ENCODE measurements at places on chromosomes 5 and 9.

DNA sequence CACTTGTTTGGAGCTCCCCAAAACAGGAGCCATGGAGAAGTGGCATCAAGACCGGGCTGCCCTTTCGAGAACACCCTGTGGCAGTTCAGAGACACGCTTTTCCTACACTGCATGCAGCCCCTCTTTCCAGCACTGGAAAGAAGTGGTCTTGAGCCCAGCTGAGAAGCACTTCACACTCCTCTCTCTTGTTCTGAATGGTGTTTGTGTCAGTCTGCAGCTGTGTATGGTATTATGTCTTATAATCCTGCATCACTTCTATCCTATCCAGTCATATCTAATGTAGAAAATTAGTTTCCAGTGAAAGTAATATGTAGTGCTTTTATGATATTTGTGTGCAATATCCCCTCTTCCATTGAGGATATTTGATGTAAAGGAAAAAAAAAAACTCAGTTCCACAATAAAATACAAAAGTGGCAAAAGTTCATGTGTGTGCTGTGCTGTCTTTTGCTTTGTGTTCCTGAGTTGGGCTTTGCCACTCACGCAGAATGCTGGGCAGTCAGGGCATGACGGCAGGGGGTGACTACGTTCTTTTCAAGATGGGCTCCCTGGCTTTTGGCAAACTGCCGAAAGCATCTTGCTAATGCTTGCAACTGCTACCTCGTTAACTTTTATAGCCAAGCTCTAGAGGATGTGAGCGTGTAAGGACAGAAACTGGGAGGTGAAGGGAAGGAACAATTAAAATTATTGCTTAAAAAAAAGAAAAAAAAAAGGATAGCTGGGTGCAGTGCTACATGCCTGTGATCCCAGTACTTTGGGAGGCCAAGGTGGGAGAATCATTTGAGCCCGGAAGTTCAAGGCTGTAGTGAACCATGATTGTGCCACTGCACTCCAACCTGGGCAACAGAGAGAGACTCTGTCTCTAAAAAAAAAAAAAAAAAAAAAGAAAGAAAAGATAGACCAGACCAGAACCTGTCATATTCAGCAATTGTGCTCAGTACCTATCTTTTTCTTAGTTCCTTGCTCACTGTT is 102.2 kb downstream of the MAP1B start:
- DNase-seq: no peak

GRCh38 chr5:71767661-71768060 is 48.6 kb downstream of the CARTPT start:
- no peak for DNase-seq

DNA sequence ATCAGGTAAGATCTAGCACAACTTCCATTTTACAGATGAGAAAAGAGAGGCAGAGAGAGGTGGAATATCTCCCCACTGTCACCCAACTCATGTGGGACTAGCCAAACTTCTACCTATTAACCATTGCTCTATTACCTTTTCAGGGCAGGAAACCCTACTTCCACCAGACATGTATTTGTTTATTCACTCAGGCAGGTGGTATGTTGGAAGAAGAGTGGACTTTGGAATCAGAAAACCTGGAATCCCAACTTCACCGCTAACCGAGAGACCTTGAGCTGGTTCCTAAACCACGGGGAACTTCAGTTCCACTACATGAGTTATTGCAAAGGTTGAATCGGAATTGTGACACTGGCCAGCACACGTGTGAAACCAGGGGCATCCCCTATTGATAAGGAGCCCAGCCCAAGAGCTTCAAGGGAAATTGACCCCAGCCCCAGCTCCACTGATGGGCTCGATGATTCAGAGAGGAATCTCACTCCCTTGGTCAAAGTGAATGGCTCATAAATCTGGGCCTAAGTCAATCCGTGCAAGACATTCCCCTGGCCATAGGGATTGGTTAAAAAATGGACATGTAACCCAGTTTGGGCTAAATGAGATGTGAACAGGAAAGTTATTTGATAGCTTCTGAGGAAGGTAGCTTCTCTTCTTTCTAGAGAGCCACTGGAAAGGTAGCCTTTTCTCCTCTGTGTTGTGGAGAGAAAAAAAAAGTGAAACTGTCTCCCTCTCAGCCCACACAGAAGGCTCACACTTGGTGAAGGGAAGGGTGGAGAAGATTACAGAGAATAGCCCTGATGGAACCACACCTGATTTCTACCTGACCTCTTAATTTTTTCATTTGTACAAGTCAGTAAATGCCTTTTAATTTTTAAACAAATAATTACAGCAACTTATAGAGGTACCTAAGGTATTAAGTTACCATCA is 5.5 kb upstream of the GLIS3 start:
- DNase-seq: no peak

DNA sequence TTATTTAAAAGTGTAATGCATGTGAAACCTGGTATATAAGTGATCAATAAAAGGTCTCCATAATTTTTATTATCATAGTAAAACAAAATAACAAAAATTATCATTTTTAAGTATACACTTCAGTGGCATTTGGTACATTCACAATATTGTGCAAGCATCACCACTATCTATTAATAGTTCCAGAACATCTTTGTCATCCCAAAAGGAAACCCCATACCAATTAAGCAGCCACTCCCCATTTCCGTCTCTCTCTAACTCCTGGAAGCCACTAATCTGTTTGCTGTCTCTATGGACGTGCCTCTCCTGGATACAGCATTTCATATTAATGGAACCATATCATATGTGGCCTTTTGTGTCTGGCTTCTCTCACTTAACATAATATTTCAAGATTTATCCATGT is 7.6 kb downstream of the OLFML2A start:
- no peak for DNase-seq

DNA sequence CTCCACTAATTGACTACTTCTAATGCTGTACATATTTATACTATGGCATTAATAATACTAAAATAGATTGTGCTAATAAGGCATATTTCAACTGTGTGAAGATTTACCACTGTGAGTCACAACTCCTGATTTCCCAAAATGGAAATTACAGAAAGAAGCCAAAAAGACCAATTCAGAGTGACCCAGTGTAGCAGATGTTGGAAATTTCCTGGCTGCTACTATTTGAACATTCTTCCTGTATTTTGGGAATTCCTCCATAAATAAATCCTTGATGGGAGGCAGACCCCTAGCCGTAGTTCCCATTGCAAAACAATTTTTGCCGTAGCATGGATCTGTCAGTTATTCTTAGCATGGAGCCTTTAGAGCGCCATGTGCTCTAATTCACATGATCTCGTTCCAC is 11.4 kb upstream of the PRUNE2 start:
- no peak for DNase-seq

- no peak for DNase-seq
These were observed 17.9 kb upstream of the SPIN1 start for GRCh38 chr9:88370346-88370745.

- DNase-seq: no peak
These were observed 35.9 kb downstream of the ARPC5L start for GRCh38 chr9:124897570-124898460.

DNA sequence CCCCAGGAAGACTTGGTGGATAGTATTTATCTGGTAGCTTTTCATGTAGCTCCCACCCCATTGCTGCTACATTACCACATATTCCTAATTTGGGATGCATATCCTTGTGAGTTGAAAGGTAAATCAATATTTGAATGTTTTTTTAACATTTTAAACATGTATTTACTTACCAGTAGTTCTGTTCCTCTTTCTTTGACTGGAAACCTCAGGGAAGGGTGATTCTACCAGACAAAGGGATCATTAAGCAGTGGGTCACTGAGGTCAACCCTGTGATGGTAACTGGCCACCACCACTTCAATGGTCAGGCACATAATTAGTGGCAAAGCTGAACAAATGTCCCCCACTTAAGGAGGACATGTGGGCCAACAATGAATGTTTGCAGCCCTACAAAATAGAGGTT is 27.2 kb upstream of the KLF9 start:
- no peak for DNase-seq

DNA sequence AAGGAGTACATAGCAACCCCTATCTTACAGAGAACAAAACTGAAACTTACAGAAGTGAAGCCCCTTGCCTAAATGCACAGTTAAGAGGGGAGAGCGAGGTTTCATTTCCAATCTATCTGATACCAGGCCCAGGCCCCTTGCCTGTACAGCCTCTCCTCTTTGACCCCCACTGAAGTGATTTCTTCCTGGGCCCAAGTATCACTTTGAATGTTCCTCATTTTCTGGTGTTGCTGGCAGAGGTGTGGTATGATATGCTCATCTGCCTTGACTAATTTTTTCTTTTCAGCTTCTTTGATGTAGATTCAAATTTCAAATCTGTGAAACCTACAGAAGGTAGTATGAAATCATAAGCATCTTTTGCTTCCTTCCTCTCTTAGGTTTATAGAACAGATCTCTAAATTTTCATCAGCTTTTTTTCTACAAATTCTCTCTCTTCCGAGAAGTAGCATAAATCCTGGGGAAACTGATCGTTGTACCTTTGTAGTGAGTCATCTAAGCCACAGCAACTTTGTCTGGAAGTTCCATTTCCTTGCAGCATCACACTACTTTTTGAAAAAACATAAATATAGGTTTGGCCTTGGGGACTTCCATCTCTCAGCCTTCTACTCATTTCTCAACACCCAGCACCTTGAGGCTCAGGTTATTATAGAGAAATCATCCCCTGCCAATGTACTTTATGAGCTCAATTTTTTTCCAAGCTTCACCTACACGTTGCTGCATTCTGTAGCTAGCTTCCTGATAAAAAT is 402.4 kb upstream of the PTGER4 start:
- peak; percentile 62 for DNase-seq

DNA sequence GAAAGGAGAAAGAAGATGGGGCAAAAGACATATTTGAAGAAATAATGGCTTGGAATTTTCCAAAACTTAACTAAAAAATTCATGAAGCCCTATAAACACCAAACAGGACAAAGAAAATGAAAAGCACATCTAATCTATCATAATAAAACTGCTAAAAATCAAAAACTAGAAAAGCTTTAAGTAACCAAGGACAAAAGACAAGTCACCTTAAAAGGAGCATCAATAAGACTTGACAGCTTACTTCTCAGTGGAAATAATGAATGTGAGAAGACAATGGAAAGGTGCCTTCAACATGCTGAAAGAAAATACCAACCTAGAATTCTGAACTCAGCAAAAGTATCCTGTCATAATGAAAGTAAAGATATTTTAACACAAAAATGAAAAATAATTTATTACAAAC is 27.0 kb downstream of the GTF3C4 start:
- DNase-seq: no peak

DNA sequence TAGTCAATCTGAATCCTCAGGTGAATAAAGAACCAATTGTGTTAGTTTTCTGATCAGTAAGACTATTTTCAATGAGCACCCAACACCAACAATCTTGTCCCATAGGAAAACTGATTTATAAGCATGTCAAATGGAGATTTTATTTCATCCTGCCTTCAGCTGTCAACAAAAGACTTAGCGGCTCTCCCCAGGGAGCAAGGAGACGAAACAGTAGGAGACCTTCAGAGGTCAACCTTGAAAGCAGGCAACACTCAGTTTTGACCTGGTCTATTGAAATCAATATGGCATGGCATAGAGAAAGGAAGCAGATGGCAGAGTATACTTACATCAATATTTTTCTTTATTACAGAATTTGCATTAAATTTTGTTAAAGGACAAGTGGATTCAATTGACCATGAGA is 34.1 kb downstream of the ZNF622 start:
- DNase-seq: no peak

DNA sequence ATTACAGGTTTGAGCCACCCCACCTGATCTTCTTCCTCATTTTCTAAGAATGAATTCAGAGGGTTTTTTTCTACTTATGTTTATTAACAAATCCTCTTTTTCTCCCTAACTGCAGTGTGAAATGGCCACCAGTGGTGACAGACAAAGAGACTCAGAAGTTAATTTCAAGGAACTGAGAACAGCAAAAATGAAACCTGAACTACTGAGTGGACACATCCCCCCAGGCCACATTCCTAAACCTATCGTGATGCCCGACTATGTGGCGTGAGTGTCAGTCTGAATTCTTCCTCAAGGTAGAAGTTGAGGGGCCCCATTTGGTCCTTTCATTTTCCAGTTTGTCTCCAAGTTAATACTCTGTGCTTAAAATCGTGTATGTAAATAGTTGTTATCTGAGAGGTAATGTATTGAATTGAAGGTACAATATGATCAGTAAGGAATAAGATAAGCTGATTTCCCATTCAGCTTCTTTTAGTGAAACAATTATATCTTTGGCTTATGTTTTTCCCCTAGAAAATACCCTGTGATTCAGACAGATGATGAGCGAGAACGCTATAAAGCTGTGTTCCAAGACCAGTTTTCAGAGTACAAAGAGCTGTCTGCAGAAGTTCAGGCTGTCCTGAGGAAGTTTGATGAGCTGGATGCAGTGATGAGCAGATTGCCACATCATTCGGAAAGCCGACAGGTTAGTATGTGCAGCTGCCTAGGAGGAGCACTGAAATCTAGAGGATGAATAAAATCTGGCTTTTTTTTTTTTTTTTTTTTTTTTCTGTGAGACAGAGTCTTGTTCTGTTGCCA is 17.7 kb downstream of the MARVELD2 start:
- no peak for DNase-seq

GRCh38 chr5:31880449-31880848 is 241.5 kb downstream of the PDZD2 start:
- no peak for DNase-seq

DNA sequence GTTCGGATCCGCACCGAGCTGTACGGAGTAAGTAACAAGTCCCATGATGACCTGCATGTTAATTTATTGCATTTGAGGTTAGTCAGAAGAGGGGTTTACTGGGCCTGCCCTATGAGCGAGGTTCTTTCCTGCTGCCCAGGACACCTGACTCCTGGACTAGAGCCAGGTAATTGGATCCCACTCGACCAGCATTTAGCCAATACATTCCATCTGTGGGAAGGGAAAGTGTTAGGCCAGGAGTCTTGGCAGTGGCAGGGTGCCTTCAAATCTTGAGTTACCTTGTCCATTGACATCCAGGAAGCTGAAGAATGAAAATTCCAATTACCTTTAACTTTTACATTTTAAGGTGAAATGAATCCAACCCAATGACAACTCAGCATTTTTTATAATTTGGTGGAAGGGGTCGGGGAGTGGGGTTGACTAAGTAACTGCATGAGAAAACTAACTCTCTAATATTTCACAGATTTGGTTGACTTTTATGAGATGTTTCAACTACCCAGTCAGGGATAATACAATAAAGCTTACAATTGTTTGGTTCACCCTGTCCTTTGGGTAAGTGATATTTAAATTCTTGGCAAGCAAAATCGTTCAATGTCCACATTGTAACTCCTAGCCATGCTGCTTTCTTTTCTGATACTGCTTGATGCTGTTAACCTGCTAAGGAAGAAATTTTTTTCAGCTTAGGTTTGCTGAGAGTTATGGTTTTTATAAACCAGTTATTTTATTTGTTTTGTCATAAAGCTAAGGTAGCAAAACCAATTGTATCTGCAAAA is 111.6 kb upstream of the IQGAP2 start:
- DNase-seq: no peak

DNA sequence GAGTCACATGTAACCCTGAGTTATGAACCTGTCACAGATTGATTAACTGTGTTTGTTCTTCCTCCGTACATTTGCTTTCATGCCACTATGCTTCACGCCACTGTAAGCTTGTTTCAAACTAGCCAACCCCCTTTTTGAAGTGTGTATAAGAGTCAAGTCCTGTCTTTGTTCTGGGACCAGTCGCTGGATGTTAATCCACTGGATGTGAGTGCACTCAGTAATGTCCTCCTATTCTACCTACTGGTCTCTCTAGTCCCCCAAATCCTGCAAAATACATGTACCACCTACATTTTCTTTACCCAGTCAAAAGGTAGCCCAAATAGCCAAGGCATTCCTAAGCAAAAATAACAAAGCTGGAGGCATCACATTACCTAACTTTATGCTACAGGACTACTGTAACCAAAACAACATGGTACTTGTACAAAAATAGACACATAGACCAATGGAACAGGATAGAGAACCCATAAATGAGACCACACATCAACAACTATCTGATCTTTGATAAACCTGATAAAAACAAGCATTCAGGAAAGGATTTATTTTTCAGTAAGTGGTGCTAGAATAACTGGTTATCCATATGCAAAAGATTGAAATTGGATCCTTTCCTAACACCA is 1139.1 kb upstream of the SEMA6A start:
- no peak for DNase-seq

Measured in stimulated activated CD4-positive, alpha-beta T cell treated with anti-CD3 and anti-CD28 coated beads, Interleukin-15, amount 100 ng/mL, for 24 hours (primary cell).